ENCODE measurements at places on chromosomes 16 and 17.

- peak; percentile 74 for DNase-seq
Observed at GRCh38 chr17:31394544-31394943, 3.1 kb downstream of the RAB11FIP4 start.

GRCh38 chr16:53083119-53083518, 28.3 kb downstream of the CHD9 start:
- no peak for DNase-seq

- peak; percentile 94 for DNase-seq
Observed at GRCh38 chr16:66524601-66525164, 25.2 kb downstream of the TK2 start.

DNA sequence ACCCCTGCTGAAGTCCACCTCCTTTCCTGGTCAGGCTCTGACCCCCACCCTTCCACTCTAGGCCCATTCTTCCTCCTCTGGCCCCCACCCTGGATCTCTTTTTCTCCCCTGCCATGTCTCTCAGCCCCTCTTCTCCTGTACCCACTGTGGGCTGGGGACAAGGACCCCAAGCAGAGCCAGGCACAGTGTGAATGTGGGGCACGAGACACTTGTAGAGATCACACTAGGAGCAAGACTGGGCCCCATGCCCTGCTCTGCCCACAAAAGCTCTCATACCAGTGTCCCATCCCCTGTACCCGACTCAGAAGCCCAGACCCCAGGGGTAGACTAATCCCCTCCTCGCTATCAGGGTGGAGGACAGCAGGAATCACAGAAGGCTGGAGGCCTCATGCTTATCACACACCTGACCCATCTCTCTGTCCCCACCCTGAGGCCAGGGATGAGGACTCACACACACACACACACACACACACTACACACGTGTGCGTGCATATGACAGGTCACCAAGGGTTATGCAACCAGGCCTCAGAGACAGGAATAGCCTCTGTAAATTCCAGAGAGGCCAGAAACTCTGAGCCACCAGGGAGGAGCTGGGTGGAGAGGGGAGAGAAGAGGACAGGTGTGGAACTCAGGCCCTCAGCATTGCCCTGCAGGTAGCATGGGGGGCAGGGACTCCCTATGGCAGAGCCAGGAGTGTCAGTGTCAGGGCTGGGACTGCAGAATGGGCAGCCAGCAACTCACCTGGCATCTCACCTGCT, 21.1 kb downstream of the ARHGAP27 start:
- no peak for DNase-seq

DNA sequence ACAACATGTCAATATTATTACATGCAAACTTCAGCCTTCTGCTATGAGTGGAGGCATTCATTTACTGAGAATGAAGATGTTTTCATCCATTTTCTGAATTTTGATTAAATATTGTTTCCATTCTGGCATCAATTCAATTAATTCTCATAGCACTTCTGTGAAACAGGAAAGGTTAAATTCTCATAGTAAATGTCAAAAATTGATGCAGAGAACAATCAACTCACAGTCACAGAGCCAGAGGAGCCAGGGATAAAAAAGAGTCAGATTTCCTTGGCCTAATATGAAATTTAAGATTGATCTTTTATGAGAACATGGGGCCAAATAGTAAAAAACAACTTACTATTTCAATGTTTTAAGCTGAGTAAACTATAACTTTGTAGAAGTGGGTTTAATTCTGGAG, 183.8 kb upstream of the AXIN2 start:
- no peak for DNase-seq
